Astrocyte (in vitro differentiated cells and primary cell): ENCODE measurements at places on chromosomes 5 and 9.
A peak's percentile ranks its signal among the peaks of the same experiment; 100 is the strongest.

- no peak for DNase-seq
Observed at GRCh38 chr9:136448655-136449054, 9.0 kb upstream of the INPP5E start.

DNA sequence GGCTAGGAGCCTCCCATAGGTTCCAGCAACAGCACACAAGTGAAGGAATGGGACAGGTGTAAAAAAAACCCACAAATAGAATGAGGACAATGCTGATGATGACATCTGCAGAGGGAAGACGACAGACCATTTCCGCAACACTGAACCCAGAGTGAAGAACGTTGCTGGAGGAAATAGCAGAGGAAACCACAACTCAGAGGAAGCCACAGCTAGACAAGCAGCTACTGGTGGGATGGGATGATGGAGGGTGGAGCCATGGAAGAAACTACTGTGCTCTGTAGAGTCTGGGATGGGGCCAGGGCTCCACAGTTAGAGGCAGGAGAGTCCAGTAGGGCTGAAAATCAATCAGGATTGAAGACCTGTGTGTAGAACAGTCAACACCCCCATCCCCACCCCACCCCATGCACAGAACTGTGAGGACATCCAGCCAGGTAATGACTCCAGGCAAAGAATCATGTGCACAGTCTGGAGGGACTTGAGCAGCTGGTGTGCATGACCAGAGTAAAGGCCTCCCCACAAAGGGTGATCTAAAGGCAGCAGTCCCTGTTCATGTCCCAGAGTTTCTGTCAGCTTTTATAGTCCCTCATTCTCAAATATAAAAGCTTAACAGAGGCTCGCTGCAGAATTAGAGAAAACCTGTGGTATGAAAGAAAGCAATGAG lies 65.2 kb upstream of the SPIN1 start:
- peak; percentile 79 for DNase-seq

- DNase-seq = no peak
Observed at GRCh38 chr9:105114318-105114717, 130.1 kb upstream of the SLC44A1 start.

DNA sequence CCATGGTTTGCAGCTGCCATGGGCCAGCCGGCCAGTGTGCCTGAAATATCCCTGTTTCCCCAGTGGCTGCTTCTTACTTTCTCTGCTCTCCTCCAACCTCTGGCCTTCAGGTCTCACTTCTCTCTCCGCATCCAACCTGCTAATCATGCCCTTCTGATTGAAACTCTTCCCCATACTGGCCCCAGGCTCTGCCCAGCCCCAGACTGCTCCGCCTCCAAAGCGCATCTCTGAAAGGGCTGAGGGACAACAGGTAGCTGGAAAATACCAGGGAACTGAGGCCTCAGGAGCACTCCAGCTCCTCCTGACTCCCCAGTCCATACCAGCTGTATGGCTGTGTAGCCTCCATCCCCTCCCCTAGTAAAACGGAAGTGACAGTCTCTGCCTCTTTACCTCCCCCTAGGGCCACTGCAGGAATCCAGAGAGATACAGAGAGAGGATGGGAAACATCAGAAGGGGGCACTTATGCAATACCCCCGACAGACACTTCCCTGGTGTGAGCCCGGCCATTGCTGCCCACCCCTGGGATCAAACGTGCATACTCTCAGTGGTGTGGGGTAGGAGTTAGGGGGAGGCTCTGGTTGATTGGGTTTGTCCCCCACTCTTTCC lies 34.2 kb downstream of the PAX5 start:
- no peak for DNase-seq

GRCh38 chr9:137293482-137294090 lies 8.5 kb downstream of the NRARP start:
- DNase-seq = no peak

GRCh38 chr9:99824378-99825171 lies 2.9 kb downstream of the NR4A3 start:
- no peak for DNase-seq

GRCh38 chr9:126856326-126856877 lies 4.0 kb upstream of the ZBTB34 start:
- no peak for DNase-seq

DNA sequence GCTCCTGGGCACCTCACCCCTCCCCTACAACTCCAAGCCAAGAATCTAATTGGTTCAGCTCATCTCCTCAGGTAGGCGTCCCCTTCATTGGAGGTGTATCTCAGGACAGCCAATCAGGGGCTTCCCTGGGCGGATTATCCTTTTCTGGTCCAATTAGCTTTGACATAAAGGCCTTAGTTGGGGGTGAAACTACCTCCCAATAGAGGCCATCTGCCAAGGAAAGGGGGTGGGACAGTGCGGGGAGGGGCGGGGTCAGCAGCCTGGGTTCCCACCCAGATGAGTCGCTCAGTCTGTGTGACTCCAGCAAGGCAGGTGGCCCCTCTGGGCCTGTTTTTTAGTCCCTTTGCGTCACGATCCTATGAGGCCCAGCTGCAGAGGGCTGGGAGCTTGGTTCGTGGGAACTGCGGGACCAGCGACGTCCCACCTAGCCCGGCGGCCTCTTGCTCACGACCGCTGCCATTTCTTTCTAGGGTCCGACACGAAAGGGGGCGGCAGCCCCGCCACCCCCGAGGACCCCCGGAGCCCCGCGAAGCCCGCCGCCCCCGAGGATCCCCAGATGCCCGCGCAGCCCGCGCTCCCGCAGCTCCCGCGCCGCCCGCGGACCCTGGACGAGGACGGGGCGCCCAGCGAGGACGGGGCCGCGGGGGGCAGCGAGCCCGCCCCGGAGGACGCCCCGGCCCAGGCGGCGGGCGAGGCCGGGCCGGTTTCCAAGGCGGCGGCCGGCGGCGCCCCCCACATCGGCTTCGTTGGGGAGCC lies 8.9 kb downstream of the PRRT1B start:
- DNase-seq = no peak

DNA sequence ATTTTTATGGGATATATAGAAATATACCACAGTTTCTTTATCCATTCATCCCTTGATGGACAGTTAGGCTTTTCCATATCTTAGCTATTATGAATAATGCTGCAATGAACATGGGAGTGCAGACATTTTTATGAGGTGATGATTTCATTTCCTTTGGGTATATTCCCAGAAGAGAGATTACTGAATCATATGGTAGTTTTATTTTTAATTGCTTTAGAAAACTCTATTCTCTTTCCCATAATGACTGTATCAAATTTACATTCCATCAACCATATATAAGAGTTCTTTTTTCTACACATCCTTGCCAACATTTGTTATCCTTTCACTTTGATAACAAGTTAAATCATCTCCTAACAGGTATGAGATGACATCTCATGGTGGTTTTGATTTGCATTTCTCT lies 821.6 kb downstream of the TLE1 start:
- DNase-seq = peak; percentile 47

DNA sequence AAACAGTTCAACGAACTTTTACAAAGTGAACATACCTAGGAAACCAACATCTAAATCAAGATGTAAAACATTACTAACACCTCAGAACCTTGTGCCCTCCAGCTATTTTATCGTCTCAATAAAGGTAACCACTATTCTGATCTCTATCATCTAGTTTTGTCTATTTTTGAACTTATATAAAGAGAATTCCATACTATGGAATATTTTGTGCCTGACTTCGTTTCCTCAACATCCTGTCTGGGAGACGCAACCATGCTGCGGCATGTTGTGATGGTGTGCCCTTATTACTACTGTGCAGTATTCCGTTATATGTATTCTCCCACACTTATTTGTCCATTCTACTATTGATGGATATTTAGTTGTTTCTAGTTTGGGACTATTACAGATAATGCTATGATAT lies 99.2 kb downstream of the NR6A1 start:
- no peak for DNase-seq

- peak; percentile 51 for DNase-seq
Observed at GRCh38 chr5:177317959-177318377, 6.3 kb upstream of the MXD3 start.

GRCh38 chr5:168976311-168976970 lies 324.5 kb downstream of the SLIT3 start:
- DNase-seq = peak; percentile 89

DNA sequence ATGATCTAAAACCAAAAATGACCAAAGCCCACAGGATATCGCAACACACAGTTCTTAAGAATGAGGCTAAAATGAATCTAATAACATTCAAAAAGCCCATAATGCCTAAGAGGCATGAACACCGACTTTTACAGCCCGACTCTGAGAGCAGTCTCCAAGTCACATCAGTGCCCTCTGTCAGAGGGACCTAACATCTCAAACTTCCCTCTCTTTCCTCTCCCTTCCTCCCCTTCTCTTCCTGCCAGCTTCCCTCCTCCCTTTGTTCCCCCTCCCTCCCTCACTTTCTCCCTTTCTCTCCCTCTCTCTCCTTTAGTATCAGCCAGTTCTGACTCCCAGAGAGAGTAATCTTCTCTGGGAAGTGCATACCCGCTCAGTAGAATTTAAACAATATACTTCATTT lies 154.4 kb downstream of the GLIS3 start:
- no peak for DNase-seq

DNA sequence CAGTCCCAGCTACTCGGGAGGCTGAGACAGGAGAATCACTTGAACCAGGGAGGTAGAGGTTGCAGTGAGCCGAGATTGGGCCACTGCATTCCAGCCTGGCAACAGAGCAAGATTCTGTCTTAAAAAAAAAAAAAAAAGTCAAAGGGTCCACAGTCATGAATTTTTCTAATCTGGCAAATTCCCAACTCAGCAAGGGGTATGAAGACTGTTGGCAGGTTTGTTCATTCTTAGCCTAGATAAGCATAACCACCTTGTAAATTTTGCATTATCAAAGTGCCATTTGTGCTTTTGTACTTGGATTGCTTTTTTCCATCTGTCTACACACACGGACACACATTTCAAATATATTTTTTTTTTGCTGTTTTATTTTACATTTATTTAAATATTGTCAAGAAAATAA lies 299.8 kb upstream of the NUDT12 start:
- DNase-seq = peak; percentile 60

DNA sequence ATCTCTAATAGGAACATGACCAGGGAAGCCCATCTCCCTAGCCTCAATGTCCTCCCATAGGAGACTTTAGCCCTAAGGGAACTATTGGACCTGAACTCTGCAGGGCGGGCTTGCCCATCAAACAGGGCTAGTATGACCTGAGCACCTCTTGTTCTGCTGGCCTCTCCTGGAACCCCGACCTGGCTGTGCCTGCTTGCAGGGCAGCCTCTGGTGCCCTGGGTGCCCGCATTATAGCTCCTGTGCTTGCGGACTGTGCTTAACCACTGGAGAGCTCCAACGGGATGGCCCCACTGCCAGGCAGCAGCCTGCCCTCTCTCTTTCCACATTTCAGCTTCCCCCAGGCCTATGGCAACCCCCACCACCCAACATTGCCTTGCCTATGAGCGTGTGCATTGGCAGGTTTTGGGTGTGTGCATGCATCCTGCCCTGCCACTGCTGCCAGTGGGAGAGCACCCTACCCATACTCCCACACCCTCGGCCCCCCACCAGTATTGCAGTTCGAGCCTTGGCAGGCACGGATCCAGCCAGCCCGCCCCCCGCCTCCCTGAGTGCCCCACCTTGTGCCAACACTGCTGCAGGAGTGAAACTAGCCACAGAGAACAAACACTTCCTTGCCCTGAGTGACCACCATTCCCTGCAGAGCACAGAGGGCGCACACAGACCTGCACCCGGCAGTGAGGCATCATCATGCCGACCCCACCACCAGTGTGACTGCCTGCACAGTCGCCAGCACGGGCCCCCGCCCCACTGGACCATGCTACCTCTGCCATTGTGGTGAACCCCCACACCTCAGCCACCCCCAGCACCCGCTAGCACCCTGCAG lies 1123.8 kb upstream of the CDH6 start:
- no peak for DNase-seq

DNA sequence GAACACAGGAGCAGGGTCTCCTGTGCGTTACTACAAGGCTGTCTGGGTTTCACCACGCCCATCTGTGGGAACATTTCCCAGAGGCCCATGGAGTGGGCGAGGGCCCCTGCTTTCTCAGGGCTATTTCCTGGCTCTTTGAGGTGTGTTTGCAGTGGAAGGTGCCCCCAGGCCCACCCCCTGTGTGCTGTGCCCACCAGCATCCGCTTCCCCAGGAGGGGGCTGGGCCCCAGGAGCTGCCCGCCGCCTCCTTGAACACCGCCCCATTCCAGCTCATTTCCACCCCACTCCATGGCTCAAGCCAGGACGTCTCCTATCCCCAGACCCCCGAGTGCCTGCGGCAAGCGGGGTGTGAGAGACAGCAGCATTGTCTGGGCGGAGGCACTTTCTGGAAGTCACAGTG lies 70.5 kb downstream of the NEK6 start:
- no peak for DNase-seq

DNA sequence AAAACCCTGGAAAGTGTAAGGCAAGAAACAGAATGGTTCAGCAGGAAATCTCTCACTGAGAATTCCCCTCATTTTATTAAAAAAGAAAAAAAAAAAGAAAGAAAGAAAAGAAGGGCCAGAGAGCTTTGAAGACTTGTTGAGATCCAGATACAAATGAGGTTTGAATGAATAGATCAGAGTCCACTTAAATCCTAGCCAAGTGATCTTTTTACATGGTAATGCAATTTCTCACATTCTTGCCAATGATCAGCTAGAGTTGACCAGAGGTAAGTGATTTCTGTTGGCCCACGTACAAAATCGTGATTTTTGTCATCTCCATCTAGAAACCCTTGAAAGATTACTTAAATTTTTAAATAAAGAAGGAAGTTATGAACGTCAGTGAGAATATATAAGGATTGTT lies 261.5 kb upstream of the PCSK5 start:
- no peak for DNase-seq

GRCh38 chr5:102537011-102537410 lies 38.2 kb upstream of the SLCO6A1 start:
- no peak for DNase-seq

- no peak for DNase-seq
Observed at GRCh38 chr5:22514231-22514630, 338.9 kb downstream of the CDH12 start.

DNA sequence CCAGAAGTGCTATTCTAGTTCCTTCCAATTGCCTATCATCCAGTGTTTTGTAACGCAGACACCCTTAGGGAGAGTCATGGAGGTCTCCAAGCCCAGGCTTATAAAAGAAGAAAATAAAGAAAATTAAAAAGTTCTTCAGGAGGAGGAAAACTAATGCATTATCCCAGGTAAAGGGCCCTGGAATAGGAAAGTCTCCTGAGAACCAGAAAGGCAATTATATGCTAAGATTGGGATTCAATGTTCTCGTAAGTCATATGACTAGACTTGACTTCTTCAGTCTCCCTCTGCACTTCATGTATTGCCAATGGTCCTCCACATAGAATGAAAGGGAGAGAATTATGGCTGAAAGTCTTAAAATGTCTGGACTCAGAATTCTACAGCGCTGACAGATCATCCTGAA lies 154.4 kb upstream of the STK32A start:
- no peak for DNase-seq

GRCh38 chr5:11890777-11891176 lies 13.5 kb downstream of the CTNND2 start:
- no peak for DNase-seq

- no peak for DNase-seq
Observed at GRCh38 chr5:119420169-119420568, 32.1 kb upstream of the HSD17B4 start.
